ENCODE measurements at places on chromosomes 2 and 18.

DNA sequence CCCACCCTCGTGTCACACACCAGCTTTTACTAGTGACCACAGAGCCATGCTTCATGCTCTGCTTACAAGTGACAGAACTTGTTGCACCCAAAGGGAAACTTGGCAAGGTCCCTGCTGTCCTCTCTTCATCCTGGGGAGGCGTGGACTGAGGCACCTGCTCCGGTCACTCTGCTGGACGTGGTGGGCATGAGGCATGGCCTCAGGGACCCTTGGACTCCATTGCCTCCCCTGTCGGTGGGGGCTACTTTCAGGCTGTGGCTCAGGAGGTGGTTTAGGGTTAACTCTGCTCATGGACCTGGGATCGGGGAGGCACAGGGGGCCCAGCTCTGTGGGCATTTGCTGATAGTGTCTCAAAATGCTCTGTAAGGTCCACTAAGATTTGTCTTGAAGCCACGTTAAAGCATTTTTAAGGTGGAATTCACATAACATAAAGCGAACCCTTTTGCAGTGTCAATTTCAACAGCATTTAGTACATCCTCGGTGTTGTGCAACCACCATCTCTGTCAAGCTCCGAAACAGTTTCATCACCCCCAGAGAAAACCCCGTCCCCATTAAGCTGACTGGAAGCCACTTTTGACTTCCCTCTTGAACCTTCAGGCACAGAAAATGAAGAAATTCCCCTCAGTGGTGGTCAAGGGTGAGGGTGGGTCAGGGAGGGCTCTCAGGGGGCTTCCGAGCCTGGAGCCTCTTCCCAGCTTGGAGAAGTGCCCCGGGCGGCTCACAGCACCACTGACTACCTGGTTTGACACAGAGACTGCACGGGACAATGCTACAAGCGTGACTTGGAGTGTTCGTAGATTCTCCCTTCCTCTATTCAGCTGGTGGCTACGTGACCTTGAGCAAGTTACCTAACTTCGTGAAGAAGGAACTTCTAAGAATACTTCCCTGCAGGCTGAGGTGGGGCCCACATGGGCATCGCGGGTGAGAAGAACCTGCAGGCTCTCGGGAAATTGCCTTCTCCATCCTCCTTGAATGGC lies 100.0 kb upstream of the HDAC4 start:
- DNase-seq, result no peak

- no peak for DNase-seq
These were observed 16.4 kb upstream of the MARCHF7 start for GRCh38 chr2:159695795-159696448.

DNA sequence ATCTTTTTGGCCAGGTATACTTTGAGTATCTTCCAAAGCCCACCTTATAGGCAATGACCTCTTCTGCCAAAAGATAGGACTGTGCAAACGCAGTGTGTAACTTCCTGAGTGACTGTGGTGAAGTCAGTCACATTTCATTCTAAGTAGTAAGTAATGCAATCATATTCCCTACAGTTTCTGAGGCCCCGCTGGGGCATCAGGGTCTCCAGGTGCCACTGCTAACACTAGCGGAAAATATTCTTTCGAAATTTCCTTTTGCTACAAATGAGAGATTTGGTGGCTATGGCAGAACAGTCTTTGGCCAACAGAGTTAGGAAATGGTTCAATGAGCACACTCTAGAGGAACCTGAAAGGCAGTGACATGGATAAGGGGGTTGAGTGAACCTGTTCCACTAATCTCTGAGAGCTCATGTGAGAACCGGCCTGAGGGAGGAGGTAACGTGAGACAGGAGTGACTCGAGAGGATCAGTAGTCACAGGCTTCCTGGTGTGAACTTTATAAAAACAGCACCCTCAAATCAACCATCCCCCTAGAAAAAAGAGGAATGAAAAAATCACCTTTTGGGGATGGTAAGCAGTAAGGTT lies 102.6 kb upstream of the LPIN2 start:
- no peak for DNase-seq

- no peak for DNase-seq
These were observed 98.7 kb downstream of the SLC8A1 start for GRCh38 chr2:40353231-40353630.

DNA sequence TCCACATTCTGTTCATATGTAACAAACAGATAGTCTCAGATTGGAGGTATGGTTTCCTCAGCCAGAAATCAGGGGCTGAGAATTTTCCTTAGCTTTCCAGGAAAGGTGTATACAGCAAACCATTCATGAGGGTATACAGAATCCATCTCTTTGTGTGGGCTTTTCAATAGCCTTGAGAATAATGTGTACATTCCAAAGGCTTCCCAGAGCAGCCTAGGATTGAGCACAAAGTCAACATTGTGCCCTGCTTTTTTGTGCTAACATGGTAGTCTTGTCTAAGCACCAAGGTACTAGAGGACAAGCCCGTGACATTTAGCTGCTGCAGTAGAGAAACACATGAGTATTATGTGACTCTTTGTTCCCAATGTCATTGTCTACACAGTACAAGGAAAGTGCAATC lies 322.1 kb upstream of the TANK start:
- DNase-seq, result no peak

GRCh38 chr2:119679526-119679837 lies 481 bp downstream of the TMEM177 start:
- DNase-seq, result no peak

DNA sequence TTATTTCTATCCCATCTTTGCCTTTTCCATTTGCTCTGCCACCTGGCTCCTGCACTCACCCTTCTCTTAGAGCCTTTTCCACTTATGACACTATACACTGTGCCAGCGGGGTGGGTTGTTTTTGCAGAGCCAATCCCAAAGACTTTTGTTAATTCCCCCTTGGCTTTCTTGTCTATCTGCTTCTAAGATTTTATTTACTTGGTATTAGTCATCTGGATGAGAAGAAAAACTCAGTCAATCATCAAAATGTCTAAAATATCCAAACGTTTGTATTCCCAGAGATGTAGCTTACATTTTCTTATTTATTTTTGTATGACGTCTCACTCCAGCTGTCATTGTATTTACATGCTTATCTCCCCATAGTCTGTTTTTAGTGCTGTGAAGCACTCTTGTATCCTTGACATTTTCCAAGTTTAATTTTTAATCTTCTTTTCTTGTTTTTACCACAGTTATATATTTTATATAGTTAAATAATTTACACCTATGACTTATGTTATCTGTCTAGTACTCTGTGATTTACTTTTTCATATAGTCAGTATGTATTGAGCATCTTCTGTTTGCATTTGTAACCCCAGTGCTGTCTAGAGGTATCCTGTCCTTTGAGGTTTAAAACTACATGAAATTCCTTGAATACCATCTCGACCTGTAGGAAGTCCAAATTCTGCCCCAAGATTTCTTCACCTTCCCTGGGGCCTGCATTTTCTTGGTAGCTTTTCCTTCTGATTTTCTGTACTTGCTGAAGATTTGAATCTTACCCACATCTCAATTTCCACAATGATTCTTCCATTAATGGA lies 55.1 kb downstream of the COL4A3 start:
- no peak for DNase-seq

DNA sequence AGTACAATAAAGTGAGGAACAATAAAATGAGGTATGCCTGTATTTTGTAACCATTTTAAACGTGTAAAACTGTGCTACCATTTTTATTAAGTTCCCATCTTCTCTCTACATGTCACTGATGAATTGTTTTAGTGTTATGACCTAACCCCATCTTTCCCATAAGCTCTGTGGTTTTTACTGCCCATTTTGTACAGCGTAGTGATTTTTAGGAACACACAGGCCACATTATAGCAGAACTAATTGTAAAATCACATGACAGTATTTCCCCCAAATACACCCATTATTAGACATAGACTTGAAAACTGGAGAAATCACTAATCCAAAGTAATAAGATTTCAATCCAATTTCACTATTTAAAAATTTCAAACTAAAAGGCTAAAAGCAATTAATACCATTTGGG lies 130.7 kb downstream of the TMEM247 start:
- DNase-seq, result no peak

DNA sequence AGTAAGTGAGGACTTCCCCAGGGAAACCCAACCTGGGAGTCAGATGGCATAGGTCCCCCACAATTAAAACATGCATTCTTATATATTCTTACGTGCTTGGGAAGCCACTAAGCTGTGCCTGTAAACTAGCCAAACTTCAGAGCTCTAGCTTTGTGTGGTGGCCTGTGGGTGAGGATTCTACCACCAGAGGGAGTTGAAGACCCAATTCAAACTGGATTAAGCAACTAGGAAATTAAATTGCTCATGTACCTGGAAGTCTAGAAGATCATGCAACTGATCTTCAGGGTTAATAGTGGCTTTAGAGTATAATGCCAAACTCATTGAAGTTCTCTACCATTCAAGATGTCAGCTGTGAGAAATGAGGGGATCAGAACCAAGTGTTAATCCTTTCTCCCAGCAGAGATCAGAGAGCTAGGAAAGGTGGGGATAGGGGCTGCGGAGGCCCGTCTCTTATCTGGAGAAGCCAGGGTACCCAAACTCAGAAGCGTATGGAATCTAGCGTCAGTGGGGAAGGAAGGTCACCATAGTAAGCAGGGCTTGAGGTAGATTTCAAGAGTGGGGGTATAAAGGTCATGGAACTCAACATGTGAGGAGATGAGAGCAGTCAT lies 53.2 kb upstream of the CCDC85A start:
- no peak for DNase-seq

GRCh38 chr2:191574232-191574631 lies 103.7 kb upstream of the NABP1 start:
- no peak for DNase-seq

- DNase-seq, result no peak
These were observed 86.8 kb downstream of the SPRED2 start for GRCh38 chr2:65345631-65346030.

All from stimulated activated CD8-positive, alpha-beta memory T cell treated with anti-CD3 and anti-CD28 coated beads, Interleukin-7, amount 100 ng/mL, for 1 hour (primary cell).